Left lung (tissue), 14 donors: ENCODE measurements at places on chromosomes 2 and 18. TPM values are rescaled to one million over a fixed set of nuclear protein-coding genes. Genes with fewer than 3 reads are reported as not detected.

GRCh38 chr18:26821181-26821580 lies 44.3 kb downstream of the AQP4 start:
- DNase-seq: no peak

DNA sequence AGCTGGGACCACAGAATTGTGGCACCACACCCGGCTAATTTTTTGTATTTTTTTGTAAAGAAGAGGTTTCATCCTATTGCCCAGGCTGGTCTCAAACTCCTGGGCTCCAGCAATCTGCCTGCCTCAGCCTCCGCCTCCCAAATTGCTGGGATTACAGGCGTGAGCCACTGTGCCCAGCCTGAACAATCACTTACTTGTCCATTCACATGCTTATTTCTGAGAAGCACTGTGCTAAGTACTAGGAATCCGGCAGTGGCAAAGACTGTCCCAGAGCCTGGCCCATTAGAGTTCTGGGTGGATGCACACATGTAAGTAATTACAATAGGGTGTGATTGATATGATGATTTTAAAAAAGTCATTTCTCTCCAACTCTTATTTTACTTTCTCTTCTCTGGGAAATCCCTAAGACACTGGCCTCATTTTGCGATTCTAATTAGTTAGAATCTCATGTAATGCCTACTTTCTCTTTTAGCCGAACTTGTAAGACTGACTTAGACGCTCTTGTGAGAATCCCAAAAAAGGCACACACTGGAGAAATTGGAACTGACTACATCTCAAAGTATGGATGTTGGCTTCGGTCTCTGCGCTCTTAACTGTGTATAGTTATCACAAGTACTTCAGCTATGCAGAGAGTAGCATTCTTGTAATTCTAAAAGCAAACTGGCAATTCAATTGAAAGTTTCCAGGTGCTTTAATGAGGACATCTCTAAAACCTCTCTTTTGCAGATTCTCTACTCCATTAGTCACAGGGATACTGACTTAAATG lies 567.7 kb downstream of the DCC start:
- DNase-seq: no peak

DNA sequence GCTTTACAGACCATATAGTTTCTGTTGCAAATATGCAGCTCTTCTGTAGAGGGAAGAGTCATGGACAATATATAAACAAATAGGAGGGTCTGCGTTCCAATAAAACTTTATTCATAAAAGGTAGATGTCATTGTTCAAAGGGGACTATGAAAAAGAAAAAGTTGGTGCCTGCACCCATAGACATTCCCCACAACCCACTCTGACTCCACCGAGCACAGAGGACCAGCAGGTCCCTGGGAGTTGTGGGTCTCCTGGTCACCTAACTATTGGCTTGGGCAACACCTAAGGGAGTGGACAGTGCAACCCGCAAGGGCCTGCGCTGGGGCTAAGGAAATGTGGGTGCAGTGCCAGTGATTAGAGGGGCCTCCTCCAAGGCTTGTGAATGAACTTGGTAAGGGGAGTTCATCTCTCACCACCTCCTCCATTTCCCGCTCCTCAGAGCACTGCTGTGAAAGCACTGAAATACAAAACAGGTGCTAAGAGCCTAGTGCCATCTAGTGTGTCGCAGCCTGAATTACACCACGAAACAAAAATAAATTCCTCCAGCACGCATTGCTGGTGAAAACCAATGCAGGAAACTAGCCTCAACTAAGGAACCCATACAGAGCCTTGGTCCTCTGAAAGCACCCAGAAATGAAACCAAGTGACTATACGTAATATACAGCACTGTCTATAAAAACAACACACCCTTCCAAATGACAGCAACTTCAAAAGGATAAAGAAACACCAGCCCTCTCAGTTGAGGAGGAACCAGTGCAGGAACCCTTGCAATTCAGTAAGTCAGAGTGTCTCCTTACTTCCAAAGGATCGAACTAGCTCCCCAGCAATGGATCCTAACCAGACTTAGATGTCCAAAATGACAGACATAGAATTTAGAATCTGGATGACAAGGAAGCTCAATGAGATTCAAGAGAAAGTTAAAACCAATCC lies 166.6 kb downstream of the RNF144A start:
- no peak for DNase-seq

The CTAGE1 gene
- 0.04 TPM for polyA plus RNA-seq

DNA sequence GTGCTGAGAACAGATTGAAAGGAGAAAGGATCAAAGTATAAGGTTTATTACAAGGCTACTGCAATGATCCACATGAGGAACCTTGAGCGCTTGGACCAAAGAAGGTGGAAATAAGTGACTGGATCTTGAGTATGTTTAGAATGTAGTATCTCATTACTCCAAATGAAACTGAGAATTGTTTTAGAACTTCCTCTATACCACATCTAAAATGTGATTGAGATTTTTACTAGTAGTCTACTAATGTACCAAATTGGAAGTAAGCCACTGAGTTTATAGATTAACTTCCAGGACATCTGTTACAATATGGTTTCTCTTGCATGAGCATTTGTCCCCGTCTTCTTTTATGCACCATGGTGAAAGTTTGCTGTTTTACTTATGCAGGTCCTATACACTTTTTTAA lies 300.5 kb downstream of the SUCLG1 start:
- no peak for DNase-seq

The KRCC1 gene
- polyA plus RNA-seq: 50.9 TPM

The COL5A2 gene
- 208 TPM for polyA plus RNA-seq

The SNTG2 gene
- 0.79 TPM for polyA plus RNA-seq

The NTSR2 gene
- not detected for polyA plus RNA-seq

DNA sequence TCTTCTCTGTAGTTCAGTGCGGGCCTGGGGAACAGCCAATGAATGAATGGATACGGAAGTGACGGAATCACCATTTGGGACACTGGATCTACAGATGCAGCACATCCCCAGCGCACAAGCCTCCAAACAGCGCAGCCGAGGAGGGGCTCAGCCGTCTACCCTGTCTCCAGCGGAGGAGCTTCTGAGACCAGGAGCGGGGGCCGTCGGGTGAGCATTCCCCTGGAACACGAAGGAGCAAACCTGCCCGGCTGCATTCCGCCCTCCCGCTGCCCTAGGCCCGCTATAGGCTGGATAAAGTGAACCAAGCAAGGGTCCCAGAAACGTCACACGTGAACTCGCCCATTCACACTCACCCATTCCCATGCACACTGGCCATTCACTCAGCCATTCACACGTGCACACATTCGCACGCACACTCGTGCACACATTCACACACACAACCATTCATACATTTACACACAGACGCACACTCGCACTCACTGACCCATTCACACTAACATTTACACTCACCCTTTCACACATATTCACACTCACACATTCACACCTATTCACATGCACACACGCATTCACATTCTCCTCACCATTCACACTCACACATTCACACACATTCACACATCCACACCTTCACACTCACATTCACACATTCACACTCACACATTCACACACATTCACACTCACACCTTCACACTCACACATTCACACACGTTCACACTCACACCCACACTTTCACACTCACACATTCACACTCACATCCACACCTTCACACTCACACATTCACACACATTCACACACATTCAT lies 63.4 kb downstream of the BIN1 start:
- DNase-seq: no peak

The ANKRD30B gene
- polyA plus RNA-seq: not detected

The WNT10A gene
- polyA plus RNA-seq: 0.40 TPM

- DNase-seq: no peak
These were observed 30.7 kb downstream of the MAPK4 start for GRCh38 chr18:50590593-50590992.

The FAM136A gene
- 49.6 TPM for polyA plus RNA-seq

DNA sequence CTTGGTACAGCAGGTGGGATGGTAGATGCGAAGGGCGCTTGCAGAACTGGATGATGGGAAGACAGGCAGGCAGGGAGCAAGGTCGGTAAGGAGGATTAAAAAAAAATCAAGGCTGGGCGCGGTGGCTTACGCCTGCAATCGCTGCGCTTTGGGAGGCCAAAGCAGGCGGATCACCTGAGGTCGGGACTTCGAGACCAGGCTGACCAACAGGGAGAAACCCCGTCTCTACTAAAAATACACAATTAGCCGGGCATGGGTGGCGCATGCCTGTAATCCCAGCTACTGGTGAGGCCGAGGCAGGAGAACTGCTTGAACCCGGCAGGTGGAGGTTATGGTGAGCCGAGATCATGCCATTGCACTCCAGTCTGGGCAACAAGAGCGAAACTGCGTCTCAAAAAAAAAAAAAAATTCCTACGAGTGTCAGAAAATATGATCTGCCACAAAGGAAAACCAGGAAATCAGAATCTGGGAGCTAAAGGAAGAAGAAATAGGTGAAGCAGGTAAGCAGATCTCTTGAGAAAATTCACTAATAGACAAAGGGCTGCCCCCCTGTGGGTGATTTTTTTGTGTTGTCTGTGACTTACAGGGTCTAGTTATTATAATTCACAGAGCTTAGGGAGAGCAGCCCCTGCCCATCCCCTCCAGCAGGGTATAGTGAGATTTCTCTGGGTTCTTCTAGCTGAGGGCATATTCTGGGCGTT lies 46.2 kb downstream of the C2orf42 start:
- DNase-seq: no peak

DNA sequence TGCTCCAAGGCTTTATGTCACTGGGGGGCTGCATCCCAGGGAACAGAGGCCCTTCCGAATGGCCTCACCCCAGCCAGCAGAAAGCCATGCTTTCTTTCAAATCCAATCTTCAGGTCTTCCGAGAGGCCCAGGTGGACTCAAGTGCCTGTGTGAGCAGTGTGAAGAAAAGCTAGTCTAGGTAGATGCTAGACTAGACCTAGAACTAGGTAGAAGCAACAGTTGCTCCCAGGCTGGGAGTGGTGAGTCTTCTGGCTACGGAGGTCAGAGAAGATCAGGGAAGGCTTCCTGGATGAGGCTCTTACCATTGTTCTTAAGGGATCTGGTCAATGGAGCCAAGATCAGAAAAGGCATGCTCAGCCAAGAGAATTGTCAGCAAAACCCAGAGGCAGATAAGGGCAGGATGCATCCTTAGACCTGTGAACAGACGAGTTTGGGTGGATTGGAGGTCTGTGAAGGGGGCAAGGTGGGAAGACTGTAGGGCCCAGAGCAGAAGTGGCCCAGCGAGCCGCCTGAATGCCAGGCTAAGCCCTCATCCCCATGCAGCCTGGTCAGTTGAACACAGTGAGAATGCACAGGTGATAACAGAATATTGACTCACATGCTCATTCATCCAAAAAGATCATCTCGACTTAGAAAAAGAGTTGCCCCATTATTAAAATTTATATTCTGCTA lies 110.8 kb downstream of the SMAD7 start:
- no peak for DNase-seq

The SULT1C4 gene
- 63.4 TPM for polyA plus RNA-seq

DNA sequence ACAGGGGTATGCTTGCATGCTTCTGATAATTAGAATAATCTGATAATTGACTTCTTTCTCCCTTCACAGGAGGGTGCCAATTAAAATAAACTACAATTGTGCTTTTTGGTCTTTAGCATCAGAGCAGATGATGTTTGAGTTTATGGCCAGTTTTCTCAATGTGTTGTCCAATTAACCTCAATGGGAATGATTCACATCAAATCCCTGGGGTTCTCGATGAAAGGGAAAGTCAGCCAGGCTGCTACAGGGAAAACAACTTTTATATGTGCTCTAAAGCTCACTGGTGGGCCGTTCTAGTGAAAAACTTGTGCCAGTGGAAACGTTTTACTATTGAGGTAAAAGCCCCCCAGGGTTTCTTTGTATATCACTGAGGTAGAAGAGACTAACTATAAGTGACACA lies 887.3 kb upstream of the CRIM1 start:
- no peak for DNase-seq

The FAP gene
- 19.7 TPM for polyA plus RNA-seq

- no peak for DNase-seq
These were observed 371.8 kb upstream of the HS6ST1 start for GRCh38 chr2:128690431-128690830.

The TUBA4B gene
- 1.1 TPM for polyA plus RNA-seq

DNA sequence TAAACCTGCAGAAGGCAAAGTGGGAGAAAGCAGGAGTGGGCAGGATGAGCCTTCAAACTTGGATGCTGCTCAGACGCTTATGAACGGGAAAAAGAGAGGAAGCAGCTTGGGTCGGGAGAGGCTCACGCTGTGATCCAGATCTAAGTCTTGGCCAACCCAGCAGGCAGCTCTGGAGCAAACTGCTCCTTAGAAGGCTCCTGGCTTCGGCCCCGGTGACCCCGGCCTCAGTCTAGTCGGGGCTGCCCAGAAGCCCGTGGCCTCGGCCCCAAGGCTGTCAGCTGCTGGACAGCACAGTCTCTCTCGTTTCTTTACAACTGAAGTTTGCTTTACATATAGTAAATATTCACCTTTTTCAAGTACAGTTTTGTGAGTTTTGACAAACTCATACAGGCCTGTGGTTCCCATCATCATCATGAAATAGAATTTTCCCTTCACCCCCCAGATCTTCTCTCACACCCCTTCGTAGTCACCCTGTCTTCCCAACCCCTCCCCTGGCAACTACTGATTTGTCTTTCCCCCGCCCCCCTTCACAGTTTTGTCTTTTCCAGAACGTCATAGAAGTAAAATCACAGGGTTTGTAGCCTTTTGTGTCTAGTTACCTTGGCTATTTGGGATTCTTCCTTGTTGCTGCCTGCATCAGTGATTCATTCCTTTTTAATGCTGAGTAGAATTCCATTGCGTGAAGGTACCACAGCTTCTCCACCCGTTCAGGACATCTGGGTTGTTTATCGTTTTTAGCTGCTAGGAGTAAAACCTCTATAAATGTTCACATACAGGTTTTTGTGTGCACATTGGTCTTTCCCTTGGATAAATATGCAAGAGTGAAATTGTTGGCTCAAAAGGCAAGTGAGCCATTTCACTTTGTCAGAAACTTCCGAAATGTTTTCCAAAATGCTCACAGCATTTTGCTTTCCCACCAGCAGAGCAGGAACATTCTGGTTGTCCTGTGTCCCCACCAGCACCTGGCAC lies 35.1 kb downstream of the MYO7B start:
- no peak for DNase-seq

GRCh38 chr2:102045697-102046096 lies 53.9 kb downstream of the IL1R2 start:
- DNase-seq: no peak

- peak; percentile 93 for DNase-seq
These were observed 148.0 kb downstream of the HDAC4 start for GRCh38 chr2:239252801-239253200.

The SAG gene
- polyA plus RNA-seq: 0.08 TPM

DNA sequence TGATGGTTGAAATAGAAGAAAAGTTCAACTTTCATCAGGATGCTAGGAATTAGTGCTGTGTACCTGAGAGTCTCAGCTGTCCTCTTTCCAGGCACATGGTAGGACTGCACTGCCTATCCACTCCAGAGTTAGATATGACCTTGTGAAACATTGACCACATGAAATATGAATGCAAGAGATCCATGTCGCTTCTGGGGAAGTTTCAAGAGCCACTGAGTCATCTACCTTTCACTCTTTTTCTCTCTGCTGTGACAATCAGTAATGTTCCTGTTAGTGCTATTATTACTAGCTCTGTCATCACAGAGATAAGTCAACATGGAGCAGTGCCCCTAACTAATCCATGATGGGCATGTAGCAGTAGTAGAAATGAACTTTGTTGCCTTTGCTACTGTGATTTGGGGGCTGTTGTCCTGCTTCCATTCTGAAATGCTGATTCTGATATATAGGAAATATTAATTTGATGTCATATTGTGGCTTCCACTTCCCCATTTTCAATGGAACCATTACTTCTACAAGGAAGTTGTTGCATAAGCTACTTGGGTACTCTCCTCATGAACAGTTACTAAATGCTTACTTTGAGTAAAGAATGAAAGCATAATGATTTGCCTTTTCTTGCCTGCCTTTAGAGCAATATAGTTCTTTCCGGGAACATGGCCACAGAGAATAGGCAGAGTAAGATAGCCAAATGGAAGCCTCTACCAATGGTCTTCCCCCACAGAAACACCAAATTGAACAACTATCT lies 192.8 kb upstream of the ZNF521 start:
- no peak for DNase-seq

GRCh38 chr2:147550995-147551731 lies 293.7 kb upstream of the ACVR2A start:
- no peak for DNase-seq
